ENCODE measurements at places on chromosomes 6 and 20.

DNA sequence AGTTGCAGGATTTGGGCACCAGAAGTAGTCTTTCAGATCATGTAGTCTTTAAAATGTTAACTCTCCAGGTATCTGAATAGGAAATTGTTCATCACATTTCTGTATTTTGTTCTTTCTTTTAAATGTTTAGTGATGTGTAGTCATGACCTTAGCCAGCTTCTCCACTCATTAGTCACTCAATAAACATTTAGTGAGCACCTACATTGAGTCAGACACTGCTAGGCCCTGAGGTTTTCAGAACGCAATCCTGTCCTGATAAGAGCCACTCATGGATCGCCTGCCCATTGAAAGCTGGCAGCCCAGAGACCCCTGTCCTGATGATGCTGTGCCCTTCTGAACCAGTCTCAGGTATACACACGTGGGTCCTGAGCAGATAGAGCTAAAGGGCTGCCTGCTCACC is 163.4 kb upstream of the HEY2 start:
- DNase-seq, result no peak

DNA sequence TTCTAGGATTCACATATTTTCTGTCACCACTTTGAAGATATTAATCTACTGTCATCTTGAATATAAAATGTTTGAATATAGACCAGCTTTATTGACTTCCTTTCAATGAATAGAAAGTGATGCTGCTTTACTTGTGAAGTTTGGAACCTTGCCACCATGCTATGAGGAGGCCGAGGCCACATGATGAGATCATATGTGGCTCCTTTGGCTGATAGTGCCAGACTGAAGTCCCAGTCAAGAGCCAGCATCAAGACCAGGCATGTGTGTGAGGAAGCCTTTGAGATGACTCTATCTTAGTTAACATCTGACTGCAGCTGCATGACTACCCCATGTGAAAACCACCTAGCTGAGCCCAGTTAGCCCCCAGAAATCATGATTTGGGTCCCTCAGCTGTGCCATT is 169.5 kb downstream of the OTOR start:
- DNase-seq, result no peak

DNA sequence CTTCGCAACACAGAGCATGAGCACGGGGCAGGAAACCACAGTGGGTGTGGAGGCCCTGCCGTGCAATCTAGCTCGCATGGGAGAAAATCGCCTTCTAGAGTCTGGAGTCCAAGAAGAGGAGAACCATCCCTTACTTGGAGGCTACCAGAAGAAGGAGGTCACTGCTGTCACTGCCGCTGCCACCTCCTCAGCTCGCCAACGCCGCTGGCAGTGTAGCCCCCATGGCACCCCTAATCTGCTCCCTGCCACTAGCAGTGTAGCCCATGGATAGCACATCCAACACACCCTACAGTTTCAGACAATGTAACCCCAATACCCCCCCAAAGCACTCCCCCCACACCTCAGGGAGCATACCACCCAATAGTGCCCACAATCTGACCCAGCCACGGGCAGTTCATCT is 438.0 kb upstream of the ZNF337 start:
- no peak for DNase-seq

DNA sequence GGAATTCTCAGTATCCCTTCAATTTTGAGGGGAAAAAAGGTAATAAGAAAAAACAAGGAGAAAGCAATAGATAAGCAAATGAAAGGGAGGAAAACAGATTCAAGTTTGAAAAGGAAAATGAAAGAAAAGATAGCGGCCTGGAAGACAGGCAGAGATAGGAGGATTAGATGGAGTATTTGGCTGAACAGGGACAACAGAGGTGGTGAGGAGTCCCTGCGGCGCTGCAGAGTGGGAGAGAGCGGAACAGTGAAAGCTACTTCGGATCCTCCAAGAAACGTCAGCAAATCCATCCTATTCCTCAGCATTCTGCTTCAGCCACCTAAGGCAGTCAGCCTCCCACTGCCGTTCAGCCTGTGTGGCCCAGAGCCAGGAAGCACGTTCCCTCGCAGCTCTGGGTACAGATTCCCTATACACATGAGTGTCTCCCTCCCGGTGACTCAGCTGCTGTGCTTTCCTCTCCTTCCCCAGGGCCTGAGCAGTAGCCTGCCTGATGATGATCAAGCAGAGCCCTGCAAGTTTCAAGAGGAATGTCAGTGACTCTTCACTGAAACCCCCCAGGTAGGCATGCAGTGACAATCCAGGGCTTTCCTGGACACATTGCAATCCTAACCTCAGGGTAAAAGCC is 43.4 kb upstream of the CDYL start:
- no peak for DNase-seq
